ENCODE measurements at places on chromosomes 12 and 14. TPM values are rescaled to one million over a fixed set of nuclear protein-coding genes. Genes with fewer than 3 reads are reported as not detected.

DNA sequence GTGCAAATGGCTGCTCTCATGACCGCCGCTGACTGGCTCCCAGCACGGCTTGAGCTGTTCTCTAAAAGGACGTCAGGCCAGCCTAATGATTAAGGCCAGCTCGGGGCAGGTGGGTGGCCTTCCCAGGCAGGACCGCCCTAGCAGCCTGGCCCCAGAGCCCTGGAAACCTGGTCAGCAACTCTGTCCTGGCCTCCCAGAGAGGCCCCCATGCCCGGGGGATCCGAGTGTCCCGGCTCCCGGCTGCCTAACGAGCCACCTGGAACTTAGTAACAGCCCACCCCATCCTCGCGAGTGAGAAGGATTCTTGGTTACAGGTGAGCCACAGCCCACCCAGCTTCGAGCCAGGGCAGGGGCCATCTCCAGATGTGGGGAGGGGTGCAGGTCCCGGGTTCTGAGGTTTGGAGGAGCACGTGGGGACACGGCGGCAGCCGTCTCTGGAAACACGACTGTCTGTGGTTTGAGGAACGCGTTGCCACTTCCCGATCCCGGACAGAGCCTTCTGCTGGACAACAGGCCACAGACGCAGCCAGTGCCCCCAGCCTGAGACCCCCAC, 73.8 kb upstream of the FBRSL1 start:
- DNase-seq = no peak

DNA sequence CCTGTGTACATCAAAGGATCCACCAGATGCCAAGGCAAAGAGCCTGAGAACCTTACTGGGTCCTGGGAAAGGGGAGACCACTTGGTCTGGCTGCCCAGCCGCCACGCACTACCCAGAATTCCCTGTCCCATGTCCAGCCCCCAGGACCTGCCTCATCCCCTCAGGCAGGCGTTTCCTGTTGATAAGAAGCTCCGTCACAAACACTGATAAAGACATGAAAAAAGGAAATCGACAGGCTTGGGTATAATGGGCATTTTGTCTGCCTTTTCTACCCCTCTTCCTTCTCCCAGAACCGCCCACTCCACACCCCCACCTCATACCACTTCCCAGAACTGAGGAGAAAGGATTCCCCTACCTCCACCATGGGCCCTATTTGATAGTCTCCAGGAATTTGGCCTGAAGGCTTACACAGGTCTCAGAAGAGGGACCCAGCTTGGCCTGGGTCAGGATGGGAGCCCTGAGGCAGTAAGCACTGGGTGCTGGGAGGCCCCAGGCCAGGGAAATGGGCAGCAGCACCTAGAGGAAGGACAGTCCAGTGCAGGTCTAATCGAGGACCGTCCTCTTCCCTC, 18.8 kb downstream of the ACVRL1 start:
- no peak for DNase-seq

- DNase-seq = no peak
Measured at GRCh38 chr14:33315721-33316120, 377.0 kb downstream of the NPAS3 start.

DNA sequence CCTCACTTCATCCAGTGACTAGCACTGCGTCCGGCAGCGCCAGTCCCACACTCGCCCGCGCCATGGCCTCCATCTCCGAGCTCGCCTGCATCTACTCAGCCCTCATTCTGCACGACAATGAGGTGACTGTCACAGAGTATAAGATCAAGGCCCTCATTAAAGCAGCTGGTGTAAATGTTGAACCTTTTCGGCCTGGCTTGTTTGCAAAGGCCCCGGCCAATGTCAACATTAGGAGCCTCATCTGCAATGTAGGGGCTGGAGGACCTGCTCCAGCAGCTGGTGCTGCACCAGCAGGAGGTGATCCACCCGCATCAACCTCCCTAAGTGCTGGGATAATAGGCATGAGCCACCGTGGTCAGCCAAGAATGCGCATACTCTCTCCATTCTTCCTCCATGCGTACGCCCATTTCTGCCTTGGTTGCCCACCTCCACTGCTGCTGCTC, 59.9 kb downstream of the IRF2BPL start:
- DNase-seq = no peak

GRCh38 chr14:104116756-104117340, 21.5 kb upstream of the KIF26A start:
- peak; percentile 38 for DNase-seq

GTF2A1 gene
- 35.5 TPM for polyA plus RNA-seq

- no peak for DNase-seq
Measured at GRCh38 chr12:123942238-123942653, 30.4 kb downstream of the CCDC92 start.

All from renal pelvis (tissue), 12 donors.